Esophagus squamous epithelium (tissue), 5 donors: ENCODE measurements at places on chromosomes 3 and 15.

- no peak for DNase-seq
Measured at GRCh38 chr15:97979140-97979520, 18.6 kb downstream of the ARRDC4 start.

DNA sequence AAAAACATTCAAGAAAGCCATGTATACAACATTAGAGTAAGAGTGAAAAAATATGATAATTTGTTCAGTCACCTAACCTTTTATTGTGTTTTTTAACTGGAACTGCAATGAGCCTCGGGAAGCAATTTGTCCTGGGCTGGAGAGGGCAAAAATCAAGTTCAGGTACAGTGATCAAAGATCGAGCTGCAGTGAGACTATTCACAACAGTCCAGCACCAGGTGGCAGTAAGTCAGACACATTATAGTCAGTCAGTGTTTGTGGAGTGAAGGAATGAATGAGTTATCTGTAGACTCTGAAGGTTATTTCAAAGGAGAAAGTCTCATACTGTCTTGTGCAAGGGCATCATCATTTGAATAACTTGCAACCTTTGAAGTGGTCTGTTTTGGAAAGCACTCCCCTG lies 116.6 kb downstream of the CHDH start:
- no peak for DNase-seq

DNA sequence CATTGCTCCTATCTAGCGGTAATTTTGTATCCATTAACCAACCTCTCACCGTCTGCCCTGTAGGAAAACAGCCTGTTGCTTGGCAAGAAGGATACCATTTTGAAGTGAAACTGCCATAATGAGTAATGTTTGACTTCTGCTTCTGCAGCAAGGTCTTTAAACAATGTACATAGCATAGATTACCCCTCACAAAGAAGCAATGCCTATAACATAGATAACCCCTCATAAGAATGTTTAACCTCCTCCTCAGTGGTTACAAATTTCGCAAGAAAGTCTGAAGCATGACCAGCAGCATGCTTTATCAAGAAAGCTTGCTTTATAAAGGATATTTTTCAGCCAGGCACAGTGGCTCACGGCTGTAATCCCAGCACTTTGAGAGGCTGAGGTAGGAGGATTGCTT lies 61.2 kb upstream of the MFGE8 start:
- no peak for DNase-seq

GRCh38 chr15:30791239-30792175 lies 112.2 kb upstream of the FAN1 start:
- DNase-seq, result no peak
